Cortex of kidney (tissue), 1 donor: ENCODE measurements at places on chromosomes 7 and 10.

- DNase-seq: no peak
Measured at GRCh38 chr10:132564690-132565089, 27.1 kb downstream of the INPP5A start.

- no peak for DNase-seq
Measured at GRCh38 chr10:69367469-69367868, 49.2 kb downstream of the TACR2 start.

GRCh38 chr7:151664268-151664667 lies 144.6 kb upstream of the RHEB start:
- DNase-seq: no peak

- DNase-seq: no peak
Measured at GRCh38 chr7:70285187-70285586, 686.9 kb downstream of the AUTS2 start.

DNA sequence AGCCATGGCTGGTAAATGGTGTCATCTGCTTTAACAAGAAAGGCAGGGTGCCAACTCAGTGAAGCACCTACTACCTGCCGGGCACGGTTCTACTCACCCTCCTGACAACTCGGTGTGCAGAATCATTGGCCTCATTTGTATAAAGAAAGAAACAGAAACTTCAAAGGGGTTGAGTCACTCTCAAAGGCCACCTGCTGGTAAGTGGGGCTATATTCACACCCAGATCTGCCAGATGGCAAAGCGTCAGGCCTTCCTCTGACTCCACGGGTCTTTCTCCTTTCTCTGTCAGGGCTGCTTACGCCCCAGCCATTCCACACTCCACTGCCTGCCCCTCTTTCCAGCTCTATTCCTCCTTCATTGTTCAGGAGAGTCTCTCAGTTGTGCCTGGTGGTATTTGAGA lies 309.2 kb downstream of the GFRA1 start:
- no peak for DNase-seq

- no peak for DNase-seq
Measured at GRCh38 chr10:96588060-96588554, 1.3 kb upstream of the TM9SF3 start.

DNA sequence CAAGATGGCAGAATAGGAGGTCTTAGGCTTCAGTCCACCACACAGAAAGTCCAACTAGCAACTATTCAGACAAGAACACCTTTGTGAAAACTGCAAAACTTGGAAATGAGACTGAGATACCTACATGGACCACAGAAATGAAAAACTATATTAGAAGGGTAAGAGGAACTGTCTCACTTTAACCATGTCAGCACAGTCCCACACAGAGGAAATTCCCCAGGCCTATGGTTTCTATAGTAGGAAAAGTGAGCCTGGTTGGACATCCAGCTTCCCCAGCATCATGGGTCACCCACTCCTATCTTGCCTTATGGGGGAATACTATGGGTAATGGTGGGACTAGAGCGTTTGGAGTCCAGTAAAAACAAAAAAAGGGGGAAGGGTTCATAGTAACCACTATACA lies 38.8 kb upstream of the CDK6 start:
- DNase-seq: no peak

GRCh38 chr10:79322616-79323543 lies 24.4 kb upstream of the PPIF start:
- no peak for DNase-seq
